ENCODE measurements at places on chromosomes 6 and 20. TPM values are rescaled to one million over a fixed set of nuclear protein-coding genes. Genes with fewer than 3 reads are reported as not detected.

ADGB gene
- not detected for total RNA-seq

HAO1 gene
- total RNA-seq: not detected

SMOC2 gene
- total RNA-seq: 0.13 TPM

BIRC7 gene
- total RNA-seq: 0.07 TPM

MATN4 gene
- total RNA-seq: not detected

CRISP3 gene
- total RNA-seq: not detected

PTGIS gene
- 121 TPM for total RNA-seq

SIRPB2 gene
- not detected for total RNA-seq

CSTF1 gene
- 28.9 TPM for total RNA-seq

RHAG gene
- total RNA-seq: not detected

HFE gene
- total RNA-seq: 20.3 TPM

Measured in smooth muscle cell of the pulmonary artery (primary cell).